Transverse colon (tissue), 4 donors: ENCODE measurements at places on chromosomes 12 and 14. TPM values are rescaled to one million over a fixed set of nuclear protein-coding genes. Genes with fewer than 3 reads are reported as not detected.

DNA sequence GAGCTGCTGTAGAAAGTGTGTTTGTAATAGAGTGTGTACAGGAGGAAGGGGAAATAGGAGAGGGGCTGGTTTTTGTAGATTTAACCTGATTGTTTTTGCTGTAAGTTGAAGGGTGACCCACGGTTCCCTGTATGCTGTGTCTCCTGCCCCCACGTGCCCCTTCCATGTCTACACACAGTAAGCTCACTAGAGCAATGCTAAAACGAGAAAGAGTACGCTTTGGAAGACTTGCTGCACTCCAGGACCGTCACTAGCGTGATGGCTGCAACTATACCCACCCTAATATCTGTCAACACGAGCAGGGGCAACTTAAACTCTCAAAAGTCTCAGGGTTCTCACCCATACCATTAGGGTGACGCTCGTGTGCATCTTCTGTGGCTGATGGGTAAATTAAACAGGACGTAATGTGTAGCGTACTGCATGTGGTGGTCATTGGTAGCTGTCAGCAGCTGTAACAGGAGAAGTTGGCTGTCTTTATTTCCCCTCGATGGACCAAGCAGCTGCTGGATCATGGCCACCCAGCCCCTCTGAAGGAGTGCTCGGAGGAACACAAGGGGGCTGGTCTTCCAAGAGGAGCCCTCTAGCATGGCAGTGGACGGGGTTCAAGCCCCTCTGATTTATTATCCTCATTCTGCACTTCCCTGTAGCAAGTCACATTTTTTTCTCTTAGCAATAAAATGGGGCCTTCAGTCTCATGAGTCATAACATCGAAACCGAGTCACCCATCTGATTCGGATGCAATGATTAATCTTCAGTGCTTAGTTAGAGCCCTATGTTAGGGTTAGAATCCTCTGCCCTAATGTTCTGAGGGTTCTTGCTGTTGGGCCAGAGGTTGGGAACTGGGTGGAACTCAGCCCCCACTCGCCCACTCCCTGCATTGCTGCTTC, 14.0 kb downstream of the CCND2 start:
- no peak for DNase-seq

Gene TC2N
- total RNA-seq: 85.4 TPM

Gene BHLHE41
- total RNA-seq: not detected

DNA sequence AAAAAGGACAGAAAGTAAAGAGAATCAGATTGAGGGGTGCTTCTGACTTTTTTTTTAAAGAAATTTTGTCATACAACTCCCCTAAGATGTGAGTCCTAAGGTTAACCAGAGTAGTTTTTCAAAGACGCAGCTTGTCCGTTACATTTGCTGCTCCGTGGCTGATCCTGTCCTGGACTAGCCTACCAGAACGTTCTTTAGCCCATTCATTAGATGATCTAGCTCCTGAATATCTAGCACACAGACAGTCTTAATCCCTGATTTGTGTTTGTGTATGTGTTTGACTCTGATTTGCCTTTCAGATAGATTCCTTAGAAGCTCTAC, 60.3 kb downstream of the SAMD4A start:
- DNase-seq: no peak

Gene FOXG1
- total RNA-seq: not detected

DNA sequence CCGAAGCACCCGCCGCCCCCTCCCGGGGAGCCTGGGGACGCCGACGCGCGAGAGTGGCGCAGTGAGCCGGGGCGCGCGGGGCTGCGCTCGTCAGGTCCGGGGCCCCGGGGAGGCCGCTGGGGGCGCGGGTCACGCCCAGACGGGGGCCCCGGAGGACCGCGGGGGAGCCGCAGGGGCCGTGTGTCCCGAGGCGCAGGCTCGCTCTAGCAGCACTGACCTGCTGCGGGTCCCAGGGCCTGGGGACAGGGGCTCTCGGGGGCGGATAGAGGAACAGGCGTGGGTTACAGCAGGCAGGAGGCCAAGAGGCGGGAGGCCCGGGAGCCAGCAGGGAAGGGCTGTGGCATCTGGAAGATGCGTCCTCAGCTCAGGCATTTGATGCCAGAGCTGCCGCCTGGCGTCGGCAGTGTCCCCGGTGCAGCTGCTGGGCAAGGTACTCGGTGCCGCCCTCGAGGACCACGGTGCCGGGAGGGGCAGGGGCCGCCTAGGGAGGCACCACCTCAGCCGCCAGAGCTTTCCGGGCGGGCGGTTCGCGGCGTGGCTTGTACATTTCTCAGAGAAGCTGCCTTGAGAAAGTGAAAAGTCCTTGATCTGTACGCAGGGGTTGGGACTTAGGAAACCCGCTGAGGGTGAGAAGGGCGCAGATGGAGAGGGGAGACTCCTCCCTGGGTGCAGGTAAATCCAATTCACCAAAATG, 1.2 kb downstream of the WNT5B start:
- DNase-seq: peak; percentile 59

Gene BATF
- not detected for total RNA-seq

GRCh38 chr14:23727566-23728335, 91.6 kb downstream of the DHRS2 start:
- DNase-seq: no peak

Gene SOCS2
- 45.5 TPM for total RNA-seq

- DNase-seq: no peak
Observed at GRCh38 chr14:104702106-104702505, 12.7 kb downstream of the INF2 start.

GRCh38 chr12:30630076-30630978, 65.3 kb downstream of the IPO8 start:
- DNase-seq: no peak

- DNase-seq: no peak
Observed at GRCh38 chr12:31585271-31585670, 5.7 kb downstream of the DENND5B start.

Gene SUSD6
- total RNA-seq: 29.1 TPM

DNA sequence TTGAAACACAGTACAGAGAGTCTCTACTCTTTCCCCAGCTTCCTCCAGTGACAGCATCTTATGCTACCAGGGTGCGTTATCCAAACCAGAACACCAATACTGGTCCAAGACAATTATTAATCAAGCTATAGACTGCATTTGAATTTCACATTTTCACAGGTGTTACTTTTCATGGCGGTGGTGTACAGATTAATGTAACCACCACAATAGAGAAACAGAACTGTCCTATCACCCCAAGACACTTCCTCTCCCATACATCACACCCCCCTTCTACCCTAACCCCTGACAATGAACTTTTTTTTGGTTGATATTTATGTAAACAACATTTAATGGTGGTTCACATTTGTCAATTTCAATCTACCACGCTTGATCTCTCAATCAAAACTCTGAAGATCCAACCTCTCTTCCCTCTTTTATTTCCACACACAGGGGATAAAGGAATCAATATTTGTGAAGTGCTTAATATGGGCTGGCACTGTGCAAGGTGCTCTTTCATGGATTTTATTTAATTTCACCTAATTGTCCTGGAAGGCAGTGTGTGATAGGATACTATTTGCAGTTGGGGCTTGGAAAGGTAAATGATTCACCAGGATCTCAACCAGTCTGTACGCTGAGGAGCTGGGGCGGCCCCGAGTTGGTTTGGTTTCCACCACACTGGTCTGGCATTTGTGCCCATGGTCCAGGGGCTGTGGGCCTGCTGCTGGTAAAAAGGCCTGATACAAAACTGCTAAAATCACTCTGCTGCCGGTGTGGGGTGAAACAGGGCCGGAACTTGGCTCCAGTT, 54.6 kb upstream of the DICER1 start:
- DNase-seq: peak; percentile 38
